Stimulated activated CD8-positive, alpha-beta memory T cell treated with anti-CD3 and anti-CD28 coated beads, Interleukin-7, amount 100 ng/mL, for 24 hours (primary cell): ENCODE measurements at places on chromosomes 2 and 18.

GRCh38 chr18:69261406-69261805, 139.3 kb upstream of the DOK6 start:
- no peak for DNase-seq

DNA sequence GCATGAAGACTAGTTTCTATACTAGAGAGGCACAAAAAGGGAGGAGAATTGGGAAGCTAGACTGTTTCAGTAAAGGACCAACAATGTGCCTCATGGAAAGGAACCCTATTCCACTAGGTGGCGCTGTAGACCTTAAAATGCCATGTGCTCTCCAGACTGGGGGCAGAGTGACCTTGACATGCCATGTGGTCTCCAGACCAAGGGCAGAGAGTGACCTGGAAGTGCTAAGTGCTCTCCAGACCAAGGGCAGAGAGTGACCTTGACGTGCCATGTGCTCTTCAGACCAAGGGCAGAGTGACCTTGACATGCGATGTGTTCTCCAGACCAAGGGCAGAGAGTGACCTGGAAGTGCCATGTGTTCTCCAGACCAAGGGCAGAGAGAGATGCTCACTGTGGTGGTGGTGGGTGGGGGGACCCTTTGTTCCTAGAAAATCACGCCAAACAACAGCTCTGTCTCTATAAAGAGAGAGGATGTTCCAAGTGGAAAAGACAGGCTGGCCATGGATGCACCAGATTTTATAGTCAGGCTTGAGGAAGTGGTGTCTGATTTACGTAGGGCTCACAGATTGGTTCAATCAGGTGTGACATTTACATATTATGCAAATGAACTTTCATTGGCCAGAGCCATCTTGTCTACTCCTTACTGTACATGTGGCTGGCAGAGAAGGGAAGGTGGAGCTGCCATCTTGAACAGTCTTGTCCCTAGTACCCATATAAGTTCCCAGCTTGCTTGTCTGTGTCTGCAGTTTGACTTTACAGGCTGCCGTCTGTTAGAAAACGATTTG, 344.0 kb upstream of the DDX18 start:
- no peak for DNase-seq

GRCh38 chr2:173299764-173300163, 54.9 kb upstream of the CDCA7 start:
- no peak for DNase-seq

GRCh38 chr2:18265614-18266586, 294.6 kb downstream of the RDH14 start:
- no peak for DNase-seq

DNA sequence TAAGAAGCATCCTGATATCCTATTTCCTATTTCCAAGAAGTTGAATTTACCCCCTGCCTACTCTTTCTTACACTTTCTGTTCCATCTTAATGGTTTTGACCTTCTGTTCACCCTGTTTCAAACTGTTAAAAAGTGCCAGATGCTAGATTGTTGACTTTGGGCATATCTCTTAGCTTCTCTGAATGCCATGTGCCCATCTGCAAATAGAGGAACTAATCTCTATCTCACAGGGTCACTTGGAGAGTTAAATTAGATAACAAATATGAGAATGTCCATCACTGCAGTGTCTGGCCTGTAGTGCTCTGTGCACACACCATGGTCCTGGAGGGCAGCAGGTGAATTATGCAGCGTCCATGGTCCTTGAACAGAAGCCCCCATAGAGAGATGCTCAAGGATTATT, 83.8 kb downstream of the LRATD1 start:
- no peak for DNase-seq

DNA sequence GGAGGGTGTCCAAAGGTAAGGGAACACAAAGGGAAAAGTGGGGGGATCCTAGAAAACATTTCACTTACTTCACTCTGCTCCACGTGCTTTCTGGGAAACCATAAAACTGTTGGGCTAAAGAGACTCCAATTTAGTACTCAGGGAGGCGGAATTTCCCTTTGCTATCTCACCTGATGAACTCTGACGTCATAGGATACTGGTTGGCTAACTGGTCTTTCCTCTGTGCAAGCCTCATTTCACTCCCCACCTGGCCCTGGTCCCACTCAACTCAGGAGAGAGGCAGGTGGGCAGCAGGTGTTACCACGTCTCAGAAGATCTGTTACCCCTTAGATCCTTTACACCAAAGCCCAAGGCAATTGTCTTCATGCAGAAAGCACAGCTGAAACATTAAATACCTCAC, 51.8 kb upstream of the PMAIP1 start:
- no peak for DNase-seq

GRCh38 chr18:42707080-42707479, 408.4 kb downstream of the RIT2 start:
- no peak for DNase-seq

DNA sequence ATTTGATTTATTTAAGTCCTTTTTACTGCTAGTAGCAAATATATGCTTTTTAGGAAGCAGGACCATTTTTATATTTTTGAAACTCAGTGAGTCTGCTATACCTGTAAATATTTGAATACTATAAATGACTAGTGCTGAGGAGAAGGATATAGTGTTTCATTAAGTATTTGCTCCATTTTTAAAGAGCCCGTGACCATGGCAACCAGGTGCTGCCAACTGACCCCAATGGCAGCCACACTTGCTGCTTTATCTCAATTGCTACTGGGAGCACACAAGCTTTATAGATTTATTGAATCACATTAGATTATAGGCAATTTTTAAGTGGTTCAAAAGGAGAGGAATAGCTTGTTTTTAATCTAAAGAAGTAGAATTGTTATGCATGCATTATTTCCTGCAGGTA, 142.0 kb downstream of the SCG2 start:
- no peak for DNase-seq

- DNase-seq: no peak
Measured at GRCh38 chr18:79508565-79509535, 113.1 kb downstream of the NFATC1 start.

DNA sequence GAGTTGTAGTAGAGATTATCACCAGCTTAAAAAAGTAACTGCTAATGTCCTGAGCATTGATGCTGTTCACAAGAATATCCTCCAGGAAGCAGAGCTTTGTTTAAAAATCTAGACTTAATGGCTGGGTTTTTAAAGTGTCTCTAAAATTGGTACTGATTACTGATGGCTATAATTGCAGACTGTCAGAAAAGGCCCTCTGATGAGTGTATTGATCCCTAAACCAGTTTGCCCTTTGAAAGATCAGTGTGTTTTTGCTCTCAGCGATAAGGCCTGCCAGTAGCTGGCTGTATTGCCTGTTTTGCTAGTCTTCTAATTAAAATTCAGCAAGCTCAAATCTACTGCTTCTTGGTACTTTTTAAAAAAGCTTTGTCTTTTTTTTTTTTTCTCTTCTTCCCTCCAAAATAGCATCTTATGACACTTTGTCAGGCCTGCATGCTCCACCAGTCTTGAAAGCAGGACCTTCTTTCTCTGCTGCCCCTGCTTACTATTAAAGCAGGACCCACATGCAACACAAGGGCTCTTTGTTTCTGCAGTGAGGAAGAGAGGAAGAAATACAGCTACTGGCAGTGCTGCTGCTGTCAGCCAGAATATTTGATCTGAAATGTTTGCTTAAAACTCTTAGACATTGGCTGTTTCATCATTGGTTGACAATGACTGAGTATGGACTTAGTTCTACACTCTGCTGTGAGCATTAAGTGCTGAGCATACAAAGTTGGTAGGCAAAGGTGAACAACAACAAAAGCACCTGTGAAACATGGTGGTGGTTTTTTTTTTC, 1.8 kb downstream of the SEC11C start:
- no peak for DNase-seq

DNA sequence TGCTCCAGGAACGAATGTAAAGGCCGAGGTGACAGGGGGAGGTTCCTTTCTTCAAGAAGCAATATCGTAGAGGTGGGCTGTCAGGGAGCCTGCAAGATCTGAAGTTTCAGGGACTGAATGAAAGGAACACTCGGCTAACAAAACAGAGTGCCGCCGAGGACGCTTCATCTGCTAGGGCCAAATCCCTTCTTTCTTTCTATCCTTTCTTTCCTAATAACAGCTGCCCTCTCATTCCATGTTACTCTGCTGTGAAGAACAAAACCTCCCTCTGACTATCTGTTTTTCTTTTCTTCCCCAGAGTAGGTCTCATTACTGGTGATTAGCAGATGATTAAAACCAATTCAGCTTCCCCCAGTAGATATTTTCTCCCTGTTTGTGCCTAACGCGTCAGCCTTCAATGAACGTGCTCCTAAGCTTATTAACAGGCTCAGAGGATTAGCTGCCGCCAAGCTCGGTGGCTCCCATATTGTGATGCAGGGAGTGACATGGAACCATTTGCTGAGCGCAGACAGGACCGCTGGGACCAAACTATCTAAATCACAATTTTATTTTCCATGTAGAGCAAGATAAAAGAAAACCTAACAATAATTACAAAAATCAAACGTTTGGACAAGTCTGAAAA, 414.6 kb downstream of the TMEM182 start:
- no peak for DNase-seq

DNA sequence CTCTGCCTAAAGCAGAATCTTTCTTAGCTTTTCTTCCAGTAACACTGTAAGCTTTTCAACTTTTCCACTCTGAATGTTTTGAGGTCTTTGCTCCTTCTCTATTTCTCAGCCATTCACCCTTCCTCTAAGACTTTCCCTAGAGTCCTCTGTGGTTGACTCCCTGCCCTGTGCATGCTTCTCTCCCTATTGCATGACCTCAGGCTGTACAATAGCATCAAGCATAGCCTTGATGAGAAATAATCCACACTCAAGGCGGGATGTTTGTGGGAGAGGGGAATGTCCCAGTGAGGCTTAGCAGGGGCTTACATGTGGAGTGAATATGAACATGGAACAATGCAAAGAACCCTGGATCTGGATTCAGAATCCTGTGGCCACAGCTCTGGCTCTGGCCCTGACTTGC, 48.4 kb upstream of the IGFBP5 start:
- no peak for DNase-seq

DNA sequence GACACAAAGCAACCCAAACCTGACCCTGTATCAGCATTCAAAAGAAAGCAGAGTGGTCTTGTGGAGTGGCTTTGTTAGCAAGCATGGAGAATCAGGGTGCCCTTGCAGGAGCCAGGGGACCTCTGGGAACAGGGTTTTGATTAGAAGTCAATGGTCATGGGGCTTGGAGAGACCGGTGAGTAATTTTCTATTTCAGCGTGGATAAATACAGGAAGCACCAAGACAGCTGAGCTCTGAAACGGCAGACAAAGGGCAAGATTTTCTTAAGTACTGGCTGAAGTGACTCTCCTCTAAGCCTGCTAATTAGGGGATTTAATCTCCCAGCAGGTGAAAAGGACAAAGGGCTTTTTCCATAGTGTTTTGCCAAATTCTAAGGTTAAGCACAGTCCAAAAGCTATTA, 78.0 kb upstream of the GAREM1 start:
- DNase-seq: no peak

DNA sequence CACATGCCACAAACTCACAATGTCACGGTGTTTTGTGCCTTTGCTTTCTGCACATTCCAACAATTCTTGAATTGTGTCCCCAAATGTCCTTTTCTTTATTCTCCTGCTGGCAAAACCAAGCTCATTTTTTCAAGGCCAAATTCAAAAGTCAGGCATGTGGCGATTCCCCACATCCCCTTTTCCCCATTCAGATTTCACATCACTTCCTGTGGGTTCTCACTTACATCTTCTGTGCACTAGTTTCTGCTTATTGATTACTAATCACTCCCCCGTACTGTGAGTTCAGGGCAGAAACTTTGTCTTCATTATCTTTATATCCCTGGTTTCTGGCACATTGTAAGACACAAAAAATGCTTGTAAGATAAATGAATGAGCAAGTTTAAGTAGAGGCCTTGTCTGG, 69.2 kb downstream of the AP1S3 start:
- no peak for DNase-seq

GRCh38 chr2:33158482-33159003, 211.8 kb downstream of the LTBP1 start:
- DNase-seq: no peak

GRCh38 chr2:7242189-7242867, 325.1 kb downstream of the RNF144A start:
- no peak for DNase-seq

DNA sequence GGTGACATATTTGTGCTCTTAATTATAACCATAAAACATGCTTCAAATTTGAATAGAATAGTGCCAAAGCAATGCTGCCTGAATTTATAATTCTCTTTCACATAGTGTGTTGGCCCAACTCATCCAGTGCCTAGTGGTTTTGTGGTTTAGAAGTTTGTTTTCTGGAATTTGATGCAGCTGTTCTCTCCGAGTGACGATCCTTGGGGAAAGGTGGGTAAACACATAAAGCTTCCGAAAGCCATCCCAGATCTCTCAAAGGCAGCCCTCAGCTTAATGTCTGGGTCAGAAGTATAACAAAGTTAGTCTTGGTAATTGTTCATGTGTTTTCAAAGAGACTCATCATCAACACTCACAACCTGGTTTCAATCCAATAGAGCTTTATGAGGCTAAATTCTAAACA, 235.6 kb upstream of the CDH2 start:
- DNase-seq: no peak

DNA sequence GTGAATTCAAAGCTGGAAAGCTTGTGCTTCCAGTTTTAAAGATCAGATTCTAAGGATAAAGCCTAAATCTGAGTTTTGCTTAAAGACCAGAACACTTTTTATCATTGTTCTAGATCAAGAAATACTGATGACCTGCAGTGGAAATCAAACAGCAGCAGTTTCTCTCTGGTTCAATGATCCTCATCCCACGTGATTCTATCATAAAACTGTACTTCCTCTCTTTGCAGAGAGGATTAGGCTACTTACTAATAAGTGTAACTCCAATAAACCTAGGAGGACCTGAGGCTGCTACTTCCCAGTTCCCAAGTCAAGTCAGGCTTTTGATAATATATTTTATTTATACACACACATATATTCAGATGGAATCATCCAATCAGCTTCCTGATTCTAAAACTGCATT, 81.9 kb downstream of the TCF4 start:
- no peak for DNase-seq

DNA sequence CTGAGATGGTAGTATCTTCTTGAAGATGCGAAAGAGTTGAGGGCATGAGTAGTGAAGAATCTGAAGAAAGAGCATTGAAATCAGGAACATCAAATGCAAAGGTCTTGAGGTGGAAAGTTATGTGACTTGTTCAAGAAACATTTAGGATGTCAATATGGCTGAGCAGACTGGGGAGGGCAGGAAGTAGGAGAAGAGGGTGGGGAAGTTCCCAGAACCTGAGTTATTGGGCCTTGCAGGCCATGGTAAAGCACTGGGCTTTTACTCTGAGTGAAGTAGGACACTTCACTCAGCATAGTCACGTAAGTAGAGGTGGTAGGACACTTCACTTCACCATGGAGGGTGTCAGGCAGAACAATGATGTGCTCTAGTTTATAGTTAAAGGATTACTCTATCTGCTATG, 11.8 kb upstream of the MYL12A start:
- no peak for DNase-seq
